PC-3 (cell line): ENCODE measurements at places on chromosomes 1 and 21. TPM values are rescaled to one million over a fixed set of nuclear protein-coding genes. Genes with fewer than 3 reads are reported as not detected.
A peak's percentile ranks its signal among the peaks of the same experiment; 100 is the strongest.

PLA2G2C gene
- 0.12 TPM in 1 of 2 replicates, not detected in the other for total RNA-seq

CSF1 gene
- 2.0 and 4.1 TPM in 2 replicates for total RNA-seq

ANKRD65 gene
- 0.18 and 1.1 TPM in 2 replicates for total RNA-seq

UMODL1 gene
- total RNA-seq: 0.58 TPM in 1 of 2 replicates, not detected in the other

- DNase-seq: peak; percentile 96
Observed at GRCh38 chr1:29271724-29272123, 35.4 kb downstream of the PTPRU start.

DNA sequence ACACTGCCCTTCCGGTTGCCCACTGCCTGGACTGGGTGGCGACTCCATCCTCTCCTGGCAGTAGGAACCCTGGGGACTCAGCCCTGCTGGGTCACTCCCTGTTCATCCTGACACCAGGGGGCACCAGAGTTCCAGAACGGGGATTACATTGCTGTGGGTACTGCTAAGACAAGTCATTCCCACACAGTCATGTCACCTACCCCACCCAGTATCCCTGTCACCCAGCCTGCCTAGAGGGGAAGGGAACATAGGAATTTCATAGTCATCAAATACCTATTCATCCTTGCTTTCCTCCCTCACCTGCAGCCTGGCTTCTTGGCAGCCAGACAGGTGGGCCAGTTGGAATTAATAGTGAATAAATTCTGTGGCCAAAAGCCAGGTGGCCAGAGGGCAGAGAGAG lies 9.8 kb upstream of the SFN start:
- peak; percentile 99 for DNase-seq

GRCh38 chr1:64072089-64072793 lies 131.2 kb upstream of the UBE2U start:
- peak; percentile 50 for DNase-seq

GRCh38 chr21:37000381-37000780 lies 6.1 kb upstream of the RIPPLY3 start:
- peak; percentile 49 for DNase-seq

GRCh38 chr1:67752306-67752705 lies 67.3 kb downstream of the GADD45A start:
- DNase-seq: no peak

- DNase-seq: no peak
Observed at GRCh38 chr1:50285994-50286393, 137.2 kb downstream of the DMRTA2 start.

DNA sequence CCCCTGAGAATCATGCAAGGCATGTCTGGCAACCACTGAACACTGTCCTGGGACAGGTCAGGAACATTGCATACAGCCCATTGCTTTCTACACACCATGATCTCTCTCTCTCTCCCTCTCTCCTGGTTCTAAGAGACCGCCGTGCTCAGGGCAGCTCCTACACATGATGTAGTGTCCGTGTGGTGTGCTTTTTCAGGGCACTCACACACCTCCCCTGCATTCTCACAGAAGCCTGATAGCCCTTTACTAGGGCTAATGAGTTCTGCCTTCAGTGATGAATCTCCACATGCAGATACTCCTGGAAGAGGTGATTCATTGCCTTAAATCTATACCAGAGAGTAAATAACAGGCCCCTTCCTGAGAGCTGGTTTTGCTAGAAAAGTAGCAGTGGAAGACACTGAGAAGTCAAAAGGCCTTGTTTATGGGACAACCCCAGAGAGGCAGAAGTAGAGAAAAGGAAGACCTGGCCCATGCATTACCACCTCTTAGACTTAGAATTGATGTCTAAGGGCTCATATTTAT lies 7.2 kb upstream of the OLFML2B start:
- DNase-seq: peak; percentile 59

- peak; percentile 75 for DNase-seq
Observed at GRCh38 chr1:6145864-6146410, 34.2 kb downstream of the CHD5 start.

DNA sequence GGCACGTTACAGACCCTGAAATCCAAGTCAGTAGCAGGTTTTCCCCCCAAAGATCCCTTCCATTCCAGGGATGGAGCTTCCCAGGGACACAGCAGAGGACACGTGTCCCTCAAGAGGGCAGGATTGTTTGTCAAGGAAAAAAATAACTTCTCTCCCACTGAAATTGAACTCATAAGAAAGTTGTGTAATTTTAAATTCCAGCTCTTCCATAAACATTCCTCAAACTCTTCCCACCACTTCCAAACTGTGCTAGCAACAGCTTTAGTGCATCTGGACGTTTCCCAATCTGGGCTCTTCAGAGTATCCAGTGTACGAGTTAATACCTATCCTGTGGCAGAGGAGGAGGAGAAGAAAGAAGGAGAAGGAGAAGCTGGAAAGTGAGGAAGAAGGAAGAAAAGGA lies 79.6 kb downstream of the PSMG1 start:
- DNase-seq: no peak

- DNase-seq: peak; percentile 63
Observed at GRCh38 chr1:36134505-36135329, 9.7 kb upstream of the COL8A2 start.

- DNase-seq: no peak
Observed at GRCh38 chr1:205371871-205372660, 15.3 kb upstream of the KLHDC8A start.
